ENCODE measurements at places on chromosomes 12 and 14.
A peak's percentile ranks its signal among the peaks of the same experiment; 100 is the strongest.

- DNase-seq, result no peak
Observed at GRCh38 chr12:117658226-117658625, 296.8 kb upstream of the NOS1 start.

GRCh38 chr14:73877790-73878189 lies 8.9 kb upstream of the ZNF410 start:
- no peak for DNase-seq

- DNase-seq, result peak; percentile 24
Observed at GRCh38 chr12:30694412-30695198, 1.1 kb downstream of the IPO8 start.

- DNase-seq, result no peak
Observed at GRCh38 chr12:61654698-61655097, 605.5 kb upstream of the USP15 start.

- no peak for DNase-seq
Observed at GRCh38 chr14:96213871-96214465, 9.3 kb downstream of the BDKRB2 start.

- DNase-seq, result no peak
Observed at GRCh38 chr12:125336246-125336645, 271.0 kb downstream of the AACS start.

GRCh38 chr12:109804820-109805761 lies 28.1 kb downstream of the TRPV4 start:
- no peak for DNase-seq

GRCh38 chr12:78703820-78704525 lies 160.6 kb upstream of the SYT1 start:
- DNase-seq, result no peak

GRCh38 chr12:131920157-131920508 lies 8.9 kb upstream of the PUS1 start:
- DNase-seq, result no peak
